ENCODE measurements at places on chromosomes 4 and X.

- DNase-seq: no peak
Measured at GRCh38 chrX:126376465-126376864, 176.1 kb downstream of the DCAF12L1 start.

DNA sequence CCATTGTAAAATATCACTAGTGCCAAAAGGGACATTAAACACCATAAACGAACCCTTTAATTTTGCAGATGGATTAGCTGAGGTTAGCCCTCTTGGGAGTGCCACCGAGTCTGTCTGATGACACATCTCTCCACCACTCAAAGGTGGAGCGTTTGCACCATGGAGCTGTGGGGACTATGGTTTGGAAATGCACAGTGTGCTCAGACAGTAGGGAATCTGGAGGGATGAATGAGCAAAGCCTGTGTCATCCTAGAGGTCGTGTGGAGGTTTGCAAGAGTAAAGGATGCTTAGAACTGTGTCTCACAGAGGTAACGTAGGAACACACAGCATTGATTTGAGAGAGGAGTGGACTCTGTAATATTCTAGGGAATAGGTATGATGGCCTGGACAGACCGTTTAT is 93.7 kb downstream of the CLNK start:
- DNase-seq: no peak

DNA sequence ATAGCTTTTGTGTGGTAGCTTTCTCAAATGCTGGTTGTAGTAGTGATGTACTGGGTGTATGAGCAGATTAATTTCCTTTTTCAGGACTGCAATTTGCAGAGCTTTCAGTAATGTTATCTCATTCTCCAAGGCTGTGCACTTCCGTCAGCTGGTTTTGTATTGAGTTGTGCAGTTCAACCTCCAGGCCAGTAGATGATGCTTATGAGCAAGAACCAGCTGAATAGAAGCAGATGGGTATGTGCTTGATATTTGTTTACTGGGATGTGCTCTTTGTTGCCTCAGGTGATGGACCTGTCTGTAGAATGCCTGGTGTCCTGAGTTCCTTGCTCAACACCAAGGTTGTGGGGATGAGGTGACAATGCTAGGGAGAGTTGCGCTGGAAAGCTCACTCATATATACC is 462.8 kb downstream of the PCDH18 start:
- DNase-seq: no peak

DNA sequence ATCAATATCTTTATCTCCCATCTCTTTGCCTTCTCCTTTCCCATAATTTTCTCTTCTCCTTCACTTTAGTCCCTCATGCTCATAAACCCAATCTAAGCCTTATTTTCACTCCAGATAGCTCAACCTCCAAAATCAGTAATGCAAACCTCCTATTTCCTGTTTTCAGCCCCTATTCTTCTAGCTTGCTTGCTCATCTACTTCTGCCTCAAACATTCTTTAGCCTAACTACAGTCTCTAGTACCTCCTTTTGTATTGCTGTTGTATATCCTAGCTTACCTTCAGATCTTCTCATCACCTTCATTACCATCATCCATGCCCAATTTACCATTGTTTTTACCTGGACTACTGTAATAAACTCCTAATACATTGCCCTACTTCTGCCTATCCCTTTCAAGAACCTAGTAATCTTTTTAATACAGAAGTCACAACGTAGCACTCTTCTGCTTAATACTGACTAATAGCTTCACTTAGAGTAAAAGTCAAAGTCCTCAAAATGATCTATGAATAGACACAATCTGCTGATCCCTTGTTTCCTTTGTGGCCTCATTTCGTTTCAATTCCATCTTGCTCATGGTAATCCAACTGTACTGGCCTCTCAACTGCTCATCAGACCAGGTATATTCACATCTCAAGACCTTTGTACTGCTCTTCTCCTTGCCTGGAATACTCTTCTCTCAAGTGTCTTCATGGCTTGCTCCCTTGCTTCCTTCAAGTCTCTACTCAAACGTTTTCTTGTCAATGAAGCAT is 123.4 kb downstream of the FAM13A start:
- no peak for DNase-seq

- DNase-seq: no peak
Measured at GRCh38 chr4:56480691-56481090, 13.3 kb downstream of the SRP72 start.

DNA sequence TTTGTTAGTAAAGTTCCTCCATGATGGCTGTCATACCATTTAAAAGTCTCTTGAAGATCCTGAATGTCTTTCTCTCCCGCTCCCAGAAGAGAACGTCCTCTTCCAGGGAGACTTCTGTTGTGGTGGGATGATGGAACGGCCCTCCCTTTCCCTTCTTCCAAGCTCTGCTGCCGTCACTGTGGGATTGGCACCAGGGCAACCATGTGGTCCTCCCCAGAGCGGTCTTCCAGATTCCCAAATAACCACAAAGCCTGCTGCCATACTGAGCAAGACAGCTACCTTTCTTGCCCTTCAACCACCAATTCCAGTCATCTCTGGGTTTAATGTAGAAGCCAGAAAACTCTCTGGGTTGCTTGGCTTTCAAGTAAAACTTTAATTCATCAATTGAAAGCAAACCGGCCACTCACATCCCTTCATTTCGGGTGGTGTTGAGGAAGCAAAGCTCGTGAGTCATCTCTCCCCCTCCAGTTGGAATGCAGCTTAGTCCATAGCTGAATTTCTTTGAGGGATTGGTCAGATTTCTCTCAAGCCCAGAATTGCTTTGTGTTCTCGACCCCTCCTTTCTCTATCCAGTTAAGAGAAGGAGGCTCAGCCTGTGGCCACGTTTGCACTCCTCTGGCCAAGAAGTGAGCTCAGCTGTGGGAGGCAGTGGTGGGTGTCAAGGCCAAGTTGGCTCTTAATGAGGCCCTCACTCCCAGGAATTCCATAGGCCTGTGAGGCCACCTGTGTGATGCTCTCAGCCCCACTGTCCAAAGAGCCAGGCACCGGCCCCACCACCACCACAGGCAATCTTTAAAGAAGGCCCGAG is 36.9 kb downstream of the FHDC1 start:
- DNase-seq: no peak

- no peak for DNase-seq
Measured at GRCh38 chr4:123898946-123899666, 502.5 kb downstream of the SPRY1 start.

DNA sequence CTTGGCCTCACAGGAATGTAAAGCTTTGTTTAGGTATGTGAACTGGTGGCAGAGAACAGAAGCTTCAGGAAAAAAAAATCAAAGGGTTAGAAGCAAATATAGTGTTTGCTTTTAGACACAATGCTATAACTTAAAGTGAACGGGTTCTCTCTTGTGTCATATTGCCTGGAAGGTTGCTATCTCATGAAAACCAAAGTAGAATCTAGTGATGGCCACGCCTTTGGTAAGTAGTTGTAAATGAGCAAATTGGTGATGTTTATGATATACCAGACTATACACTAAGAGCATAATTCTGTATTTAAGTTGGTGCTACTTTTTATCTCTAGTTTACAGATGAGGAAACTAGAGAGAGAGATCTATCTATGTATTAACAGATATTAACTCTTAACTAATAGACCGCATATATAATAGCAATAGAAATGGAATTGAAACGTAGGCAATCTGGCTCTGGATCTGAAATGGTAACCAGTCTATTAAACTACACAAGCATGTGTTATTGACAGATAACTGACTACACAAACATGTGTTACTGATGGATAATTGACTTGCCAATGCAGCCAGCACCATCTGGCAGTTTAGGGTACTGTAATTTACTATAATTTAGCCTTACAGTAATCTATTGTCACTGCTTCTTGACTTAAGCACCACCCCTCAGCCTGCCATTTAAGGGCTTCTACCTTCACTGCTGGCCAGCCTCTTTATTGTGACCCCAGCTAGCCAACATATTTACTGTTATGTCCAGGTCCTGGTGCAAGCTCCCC is 40.8 kb downstream of the HCCS start:
- no peak for DNase-seq

- DNase-seq: no peak
Measured at GRCh38 chrX:154728431-154729190, 22.3 kb downstream of the GAB3 start.

GRCh38 chr4:2042204-2042946 is 16.8 kb upstream of the NAT8L start:
- no peak for DNase-seq

DNA sequence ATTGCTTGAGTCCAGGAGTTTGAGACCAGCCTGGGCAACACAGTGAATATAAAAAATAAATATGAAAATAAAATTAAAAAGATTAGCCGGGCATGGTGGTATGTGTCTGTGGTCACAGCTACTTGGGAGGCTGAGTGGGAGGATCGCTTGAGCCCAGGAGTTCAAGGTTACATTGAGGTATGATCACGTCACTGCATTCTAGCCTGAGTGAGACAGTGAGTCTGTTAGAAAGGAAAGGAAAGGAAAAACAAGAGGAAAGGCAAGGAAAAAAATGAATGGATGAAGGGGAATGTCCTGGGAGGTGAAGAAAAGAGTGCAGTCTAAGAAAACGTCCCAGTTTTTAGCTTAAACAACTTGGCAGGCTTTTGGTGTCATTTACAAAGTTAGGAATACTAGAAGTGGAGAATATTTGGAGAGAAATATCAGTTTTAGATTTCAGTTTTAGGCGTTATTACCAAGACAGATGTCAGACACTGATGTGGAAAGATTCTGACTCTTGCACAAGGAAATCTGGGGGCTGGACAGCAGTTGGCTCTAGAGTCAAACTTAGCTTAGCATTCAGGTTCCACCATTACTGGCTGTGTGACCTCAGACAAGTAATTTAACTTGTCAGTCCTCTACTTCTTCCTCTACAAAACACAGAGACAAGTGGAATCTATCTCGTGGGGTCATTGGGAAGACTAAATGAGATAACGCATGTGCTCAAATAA is 139.0 kb downstream of the TSPAN5 start:
- DNase-seq: no peak

- DNase-seq: no peak
Measured at GRCh38 chr4:88713782-88714181, 16.2 kb upstream of the NAP1L5 start.

DNA sequence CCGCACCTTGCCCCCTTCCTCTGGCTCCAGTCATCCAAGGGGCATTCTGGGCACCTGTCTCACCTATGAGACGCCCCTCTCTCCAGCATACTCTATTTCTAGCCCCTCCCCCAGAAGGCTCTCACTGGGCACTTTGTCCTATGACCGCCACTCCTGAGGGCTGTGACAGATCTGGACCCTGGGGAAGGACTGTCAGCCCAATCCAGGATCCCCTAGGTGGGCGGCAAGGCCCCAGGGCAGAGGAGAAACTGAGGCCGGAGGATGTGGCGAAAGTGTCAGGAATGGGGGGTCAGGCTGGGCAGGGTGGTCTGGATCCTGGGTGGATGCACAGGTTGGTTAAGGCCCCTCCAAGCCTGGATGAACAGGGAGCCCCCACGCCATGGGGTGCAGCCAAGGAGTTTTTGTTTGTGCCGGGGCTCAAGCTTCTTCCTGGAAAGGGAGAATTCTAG is 16.2 kb upstream of the NAT8L start:
- DNase-seq: no peak

GRCh38 chrX:17292111-17292527 is 82.9 kb upstream of the NHS start:
- DNase-seq: no peak

DNA sequence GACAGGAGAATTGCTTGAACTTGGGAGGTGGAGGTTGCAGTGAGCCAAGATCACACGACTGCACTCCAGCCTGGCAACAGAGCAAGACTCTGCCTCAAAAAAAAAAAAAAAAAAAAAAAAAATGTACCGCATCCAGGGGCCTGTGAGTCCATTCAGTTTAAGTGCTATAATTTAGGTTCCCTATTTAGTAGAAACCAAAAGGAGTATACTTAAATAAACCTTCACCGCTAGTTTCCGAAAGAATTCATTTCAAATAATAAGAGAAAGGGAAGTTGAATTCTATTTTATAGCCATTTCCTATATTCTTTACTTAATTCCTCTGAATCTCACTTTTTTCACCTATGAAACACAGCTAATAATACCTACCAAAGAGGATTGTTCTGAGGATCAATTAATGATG is 20.8 kb upstream of the LRBA start:
- DNase-seq: no peak

DNA sequence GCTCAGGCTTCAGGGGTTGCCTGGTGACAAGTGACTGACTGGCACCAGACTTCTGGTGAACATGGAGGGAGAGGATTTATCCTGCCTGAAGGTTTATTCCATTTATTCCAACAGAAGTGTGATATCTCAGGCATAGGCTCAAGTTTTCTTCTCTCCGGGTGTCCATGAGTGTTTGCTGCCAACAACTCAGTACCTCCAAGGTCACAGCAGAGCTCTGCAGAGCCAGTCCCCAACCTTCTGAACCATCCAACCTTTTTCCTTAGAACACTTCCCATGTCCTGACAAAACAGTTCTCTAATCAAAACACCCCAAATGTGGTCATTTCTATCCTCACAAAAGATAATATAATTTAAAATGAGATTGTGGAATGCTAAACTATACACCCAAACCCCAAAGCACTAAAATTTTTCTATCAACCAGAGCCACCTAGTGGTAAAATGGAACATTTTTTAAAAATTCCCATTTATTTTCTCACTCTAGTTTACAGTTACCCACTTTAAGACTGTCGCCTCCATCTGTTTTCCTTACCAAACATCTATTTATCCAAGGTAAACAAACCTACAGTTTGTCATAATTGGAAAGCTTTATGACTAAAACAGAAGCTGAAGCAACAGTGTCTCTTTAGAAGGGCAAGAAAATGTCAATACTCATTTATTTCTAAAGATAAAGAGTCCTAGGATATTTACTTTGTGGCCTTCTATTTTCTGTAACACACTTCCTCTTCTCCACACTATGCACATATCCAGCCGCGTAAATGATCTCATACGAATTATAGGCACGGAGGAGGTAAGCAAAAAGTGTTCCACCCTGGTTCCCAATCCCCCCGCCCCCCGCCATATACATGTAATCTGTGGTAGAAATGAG is 39.5 kb downstream of the TMEM154 start:
- DNase-seq: no peak

- DNase-seq: no peak
Measured at GRCh38 chrX:47202877-47203276, 9.2 kb downstream of the UBA1 start.

- DNase-seq: no peak
Measured at GRCh38 chrX:130028196-130028595, 45.8 kb downstream of the BCORL1 start.

GRCh38 chrX:13938051-13938828 is 91.5 kb downstream of the GEMIN8 start:
- DNase-seq: no peak

DNA sequence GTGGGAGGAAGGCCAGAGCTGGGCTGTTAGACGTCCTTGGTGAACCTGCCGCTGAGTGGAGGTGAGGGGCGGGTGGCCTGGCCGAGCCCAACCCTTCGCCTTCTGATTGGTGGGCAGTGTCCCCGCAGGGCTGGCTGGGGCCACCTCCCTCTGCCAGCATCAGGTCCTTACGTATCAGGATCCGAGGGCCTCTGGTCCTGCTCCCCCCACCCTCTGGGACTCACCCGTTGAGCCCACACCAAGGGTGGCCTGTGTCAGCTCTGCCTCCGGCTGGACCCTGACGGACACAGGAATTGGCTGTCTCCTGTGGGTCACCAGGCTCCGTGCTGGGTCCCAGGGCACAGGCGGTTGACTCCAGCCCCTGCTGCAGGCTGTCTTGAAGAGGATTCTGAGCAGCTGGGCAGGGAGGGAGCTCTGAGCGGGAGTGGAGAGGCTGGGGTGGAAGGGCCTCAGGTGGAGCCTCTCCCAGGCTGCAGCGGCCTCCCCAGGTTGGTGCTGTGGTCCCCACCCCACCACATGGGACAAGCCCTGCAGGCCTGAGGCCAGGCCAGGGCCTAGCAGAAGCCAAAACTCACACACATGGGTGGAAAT is 58.4 kb upstream of the NKX1-1 start:
- no peak for DNase-seq

GRCh38 chr4:38647101-38647819 is 16.7 kb upstream of the KLF3 start:
- DNase-seq: no peak

GRCh38 chr4:69765751-69766150 is 5.3 kb upstream of the SULT1B1 start:
- DNase-seq: no peak

Measured in cortex of kidney (tissue), 1 donor.